ENCODE measurements at places on chromosomes 6 and 20.

DNA sequence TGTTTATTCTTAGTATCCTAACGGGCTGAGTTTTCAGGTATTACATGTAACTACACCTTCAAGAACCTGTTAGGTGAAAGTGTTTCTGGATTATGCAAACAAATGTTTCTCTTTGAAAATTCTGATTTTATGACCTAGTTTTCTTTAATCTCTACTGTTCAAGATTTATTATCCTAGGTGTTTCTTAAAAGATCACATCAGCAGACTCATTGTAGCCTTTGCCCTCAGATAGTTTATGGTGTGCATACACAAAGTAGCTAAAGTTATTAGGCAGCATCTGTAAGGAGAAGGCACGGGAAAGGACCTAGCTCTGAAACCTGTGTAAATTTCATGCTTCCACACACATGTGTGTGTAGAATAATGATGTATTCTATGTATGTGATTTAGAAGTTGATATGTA is 21.7 kb downstream of the PANK2 start:
- no peak overlapping the region for H3K4me3 ChIP-seq
- no peaks in the 10 kb centered on the region for H3K27me3 ChIP-seq

GRCh38 chr6:4401408-4402368 is 266.3 kb upstream of the ECI2 start:
- no peak overlapping the region for H3K27ac ChIP-seq
- no peak overlapping the region for H3K4me3 ChIP-seq
- H3K27me3 ChIP-seq, result no peaks in the 10 kb centered on the region
- H3K4me1 ChIP-seq, result no peaks in the 10 kb centered on the region

- no peak overlapping the region for H3K27ac ChIP-seq
- DNase-seq, result no peak
- no peak overlapping the region for H3K4me3 ChIP-seq
- H3K27me3 ChIP-seq, result peaks cover 2% of the 10 kb centered on the region
- no peaks in the 10 kb centered on the region for H3K4me1 ChIP-seq
- H3K36me3 ChIP-seq, result no peaks in the 10 kb centered on the region
Measured at GRCh38 chr20:50636601-50637540, 54.5 kb downstream of the RIPOR3 start.

DNA sequence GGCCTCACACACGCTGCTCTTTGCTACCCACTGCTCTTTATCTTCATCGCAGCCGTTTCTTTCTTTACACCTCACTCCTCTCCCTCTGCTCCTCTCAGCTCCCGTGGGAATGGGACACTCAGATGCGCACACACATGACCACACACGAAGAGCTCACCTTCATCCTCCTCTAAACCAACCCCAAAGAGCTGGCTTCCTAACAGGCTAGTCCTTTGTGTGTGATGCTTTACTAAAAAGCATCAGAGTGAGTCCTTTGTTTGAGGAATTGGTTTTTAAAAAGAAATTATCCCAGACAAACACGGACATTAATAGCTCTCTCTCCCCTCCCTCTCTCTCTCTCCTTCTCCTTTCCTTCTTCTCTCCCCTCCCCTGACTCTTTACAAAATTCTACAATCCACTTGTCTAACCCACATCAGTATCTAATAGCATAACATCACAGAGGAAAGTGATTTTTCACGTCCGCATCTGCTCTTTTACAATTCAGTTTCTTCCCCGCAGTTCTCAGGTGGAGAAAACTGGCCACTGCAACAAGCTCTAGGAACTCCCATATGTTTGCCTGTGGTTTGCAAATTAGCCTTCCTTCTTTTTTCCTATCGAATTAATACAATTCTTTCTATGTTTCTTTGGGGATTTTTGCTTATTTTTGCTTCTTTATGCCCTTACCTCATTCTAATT is 306.8 kb upstream of the CNR1 start:
- no peak overlapping the region for H3K4me3 ChIP-seq
- DNase-seq, result no peak
- no peak overlapping the region for H3K27ac ChIP-seq
- H3K27me3 ChIP-seq, result no peaks in the 10 kb centered on the region

DNA sequence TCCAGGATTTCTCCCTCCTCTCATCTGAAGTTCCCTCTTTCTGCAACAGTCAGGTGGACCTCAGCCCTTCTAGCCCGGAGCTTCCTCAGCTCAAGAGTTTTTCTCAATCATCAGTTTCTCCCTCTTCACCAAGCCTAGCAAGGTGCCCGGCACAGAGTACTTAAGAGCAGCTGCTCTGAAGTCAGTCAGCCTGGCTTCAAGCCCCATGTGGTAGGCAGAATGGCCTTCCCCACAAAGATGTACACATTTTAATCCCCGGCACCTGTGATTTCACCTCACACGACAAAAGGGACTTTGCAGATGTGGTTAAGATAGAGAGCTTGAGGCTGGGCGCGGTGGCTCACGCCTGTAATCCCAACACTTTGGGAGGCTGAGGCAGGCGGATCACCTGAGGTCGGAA is 15.1 kb upstream of the RBPJL start:
- H3K36me3 ChIP-seq, result no peaks in the 10 kb centered on the region
- no peak overlapping the region for H3K27ac ChIP-seq
- H3K27me3 ChIP-seq, result peaks cover 29% of the 10 kb centered on the region
- no peak for DNase-seq

GRCh38 chr20:57229490-57229889 is 37.0 kb downstream of the BMP7 start:
- no peaks in the 10 kb centered on the region for H3K36me3 ChIP-seq
- no peak overlapping the region for H3K27ac ChIP-seq
- no peaks in the 10 kb centered on the region for H3K27me3 ChIP-seq

- H3K4me1 ChIP-seq, result no peaks in the 10 kb centered on the region
- DNase-seq, result no peak
- H3K4me3 ChIP-seq, result no peak overlapping the region
- no peaks in the 10 kb centered on the region for H3K36me3 ChIP-seq
- no peaks in the 10 kb centered on the region for H3K27me3 ChIP-seq
Measured at GRCh38 chr6:69216127-69216526, 580.7 kb downstream of the LMBRD1 start.

GRCh38 chr20:22728146-22728745 is 143.9 kb upstream of the FOXA2 start:
- H3K4me1 ChIP-seq, result no peaks in the 10 kb centered on the region
- no peak overlapping the region for H3K4me3 ChIP-seq

Data from activated T-helper 2 cell treated with anti-CD3 and anti-CD28 coated beads, Interferon-gamma antibody, Interleukin-2, Interleukin-4, amounts not matched to agents 10 μg/mL and 5 μg/mL and 100 μg/mL, durations not matched to agents 14 hours and 24 hours and 36 hours (primary cell).